ENCODE measurements at places on chromosomes 1 and 21. TPM values are rescaled to one million over a fixed set of nuclear protein-coding genes. Genes with fewer than 3 reads are reported as not detected.

CYB5RL gene
- 4.1 TPM for total RNA-seq

AP4B1 gene
- total RNA-seq, result 11.7 TPM

SYTL1 gene
- total RNA-seq, result 0.18 TPM

DCDC2B gene
- total RNA-seq, result under 0.01 TPM

ZSWIM5 gene
- total RNA-seq, result 1.9 TPM

NT5C1A gene
- not detected for total RNA-seq

ZNF695 gene
- 0.71 TPM for total RNA-seq

IFNLR1 gene
- not detected for total RNA-seq

KIAA1614 gene
- total RNA-seq, result 7.0 TPM

DNAJC6 gene
- total RNA-seq, result 0.14 TPM

TDRD5 gene
- total RNA-seq, result not detected

HSPA6 gene
- 0.57 TPM for total RNA-seq

NECTIN4 gene
- total RNA-seq, result 0.37 TPM

ETV3L gene
- not detected for total RNA-seq

SLFNL1 gene
- 0.28 TPM for total RNA-seq

GJA8 gene
- not detected for total RNA-seq

C1orf94 gene
- total RNA-seq, result not detected

F5 gene
- total RNA-seq, result not detected

MCOLN3 gene
- total RNA-seq, result 0.28 TPM

CELA2B gene
- total RNA-seq, result 0.18 TPM

PTPRF gene
- total RNA-seq, result 34.4 TPM

FAM72B gene
- total RNA-seq, result 0.92 TPM

ERO1B gene
- 3.5 TPM for total RNA-seq

GBP3 gene
- total RNA-seq, result 23.7 TPM

CAPN9 gene
- total RNA-seq, result not detected

TMPRSS3 gene
- total RNA-seq, result not detected

All from smooth muscle cell of bladder (primary cell).